Bone marrow (tissue), 2 donors: ENCODE measurements at places on chromosomes 1 and 21.

GRCh38 chr1:171754971-171755370, 13.1 kb upstream of the VAMP4 start:
- DNase-seq, result no peak

GRCh38 chr1:47791879-47792608, 205.1 kb downstream of the TRABD2B start:
- DNase-seq, result no peak

DNA sequence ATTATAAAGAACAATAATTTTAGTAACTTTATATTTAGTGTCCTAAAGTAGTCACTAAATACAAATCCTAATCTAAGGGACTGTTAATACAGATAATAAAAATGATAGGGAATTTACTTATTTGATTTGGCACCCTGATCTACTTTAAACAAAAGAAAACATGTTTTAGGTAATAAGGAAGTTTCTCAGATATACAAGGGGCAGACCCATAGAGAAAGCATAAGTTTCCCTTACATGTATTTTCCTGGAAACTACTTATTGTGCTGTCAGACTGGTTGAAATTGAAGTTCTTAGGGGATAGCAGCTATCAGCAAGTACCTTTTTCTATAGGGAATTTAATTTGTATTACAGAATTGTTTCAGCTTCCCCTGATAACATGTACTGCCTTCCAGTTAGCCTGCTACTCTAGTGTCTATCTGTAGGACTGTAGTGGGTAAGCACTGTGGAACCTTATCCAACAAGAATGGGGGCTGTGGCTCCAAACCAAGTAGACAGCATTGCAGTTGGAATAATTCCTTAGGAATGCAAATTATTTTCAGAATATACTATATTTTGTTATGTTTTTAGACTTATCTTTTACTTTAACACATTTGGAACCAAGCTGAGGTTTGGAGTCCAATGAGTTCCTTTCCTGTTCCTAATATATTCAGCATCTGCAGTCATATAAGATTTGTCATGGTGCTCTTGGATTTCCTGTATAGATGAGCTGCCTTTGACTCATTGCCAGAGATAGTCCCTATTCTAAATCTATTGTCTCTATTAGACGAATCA, 14.7 kb downstream of the MSH4 start:
- DNase-seq, result no peak

GRCh38 chr1:177873238-177873637, 96.6 kb downstream of the SEC16B start:
- no peak for DNase-seq

DNA sequence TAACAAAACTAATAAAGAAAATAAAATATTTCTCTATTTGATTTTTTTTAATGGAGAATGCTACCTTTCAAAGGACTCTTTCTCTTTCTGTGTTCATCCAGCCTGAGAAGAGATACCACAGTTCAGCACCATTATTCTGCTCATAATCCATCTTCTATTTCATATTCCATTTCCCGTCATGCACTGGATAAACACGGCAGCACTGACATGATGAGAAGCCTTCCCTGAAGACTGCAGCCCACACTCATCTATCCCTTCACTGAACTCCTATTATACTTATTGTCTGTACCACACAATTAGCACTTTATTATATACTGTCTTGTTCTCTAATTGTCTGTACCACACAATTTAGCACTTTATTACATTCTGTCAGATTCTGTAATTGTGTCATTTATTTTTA, 10.7 kb upstream of the NPL start:
- DNase-seq, result no peak

DNA sequence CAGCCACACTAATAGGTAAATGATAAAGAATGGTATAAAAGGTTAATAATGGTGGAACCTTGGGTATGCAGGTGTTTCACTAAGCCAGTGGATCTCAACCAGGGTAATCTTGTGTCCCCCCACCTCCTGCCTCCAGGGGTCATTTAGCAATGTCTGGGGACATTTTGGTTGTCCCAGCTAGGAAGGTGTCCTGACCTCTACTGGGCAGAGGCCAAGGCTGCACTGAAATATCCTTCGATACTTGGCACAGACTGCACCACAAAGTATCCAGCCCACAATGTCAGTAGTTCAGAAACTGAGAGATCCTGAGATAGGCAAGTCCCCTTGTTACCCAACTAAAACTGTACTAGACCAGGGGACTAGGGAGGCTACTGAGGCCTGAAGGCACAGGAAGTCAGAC, 113.6 kb upstream of the TIAM1 start:
- no peak for DNase-seq

- DNase-seq, result no peak
Measured at GRCh38 chr1:151817353-151817730, 12.1 kb upstream of the LINGO4 start.

DNA sequence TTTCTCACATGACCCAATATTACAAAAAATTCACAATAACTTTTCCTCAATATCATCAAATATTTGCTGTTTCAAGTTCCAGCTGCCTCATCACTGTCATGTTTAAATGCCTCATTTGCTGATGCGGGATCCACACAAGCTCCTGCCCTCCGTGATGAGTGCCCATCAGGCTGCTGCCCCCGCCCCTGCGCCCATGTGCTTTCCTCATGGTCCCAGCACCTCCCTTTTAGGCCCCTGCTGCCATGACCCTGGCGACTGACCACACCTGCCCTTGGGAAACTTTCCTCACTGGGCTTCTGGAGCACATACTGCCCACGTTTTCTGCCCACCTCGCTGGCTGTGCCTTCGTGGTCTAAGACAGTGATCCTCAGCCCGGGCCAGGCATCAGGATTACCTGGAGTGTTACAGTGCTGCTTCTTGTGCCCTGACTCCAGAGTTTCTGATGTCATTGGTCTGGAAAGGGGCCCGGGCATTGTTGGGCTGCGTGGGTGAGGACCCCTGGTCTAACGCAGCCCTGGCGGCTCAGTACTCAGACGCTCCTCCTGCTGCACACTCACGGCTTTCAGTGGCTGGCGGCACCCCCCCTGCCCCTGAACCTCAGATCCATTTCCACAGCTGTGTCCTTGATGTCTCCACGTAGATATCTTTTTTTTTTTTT, 20.5 kb downstream of the PLEKHM2 start:
- DNase-seq, result no peak

DNA sequence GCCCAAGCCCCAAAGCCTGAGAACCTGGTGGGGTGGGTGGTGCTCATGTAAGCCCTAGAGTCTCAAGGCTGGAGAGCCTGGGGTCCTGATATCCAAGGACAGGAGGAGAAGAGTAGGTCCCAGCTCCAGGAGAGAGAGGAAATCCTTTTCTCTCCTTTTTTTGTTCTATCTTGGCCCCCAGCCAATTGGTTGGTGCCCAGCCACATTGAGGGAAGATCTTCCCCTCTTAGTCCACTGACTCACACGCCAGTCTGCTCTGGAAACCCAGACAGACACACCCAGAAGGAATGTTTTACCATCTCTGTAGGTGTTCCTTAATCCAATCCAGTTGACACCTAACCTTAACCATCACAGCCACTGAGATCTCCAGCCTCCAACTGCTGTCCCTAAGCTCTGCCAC, 16.2 kb upstream of the LIN9 start:
- no peak for DNase-seq

GRCh38 chr1:46084553-46085451, 47.6 kb downstream of the PIK3R3 start:
- DNase-seq, result no peak

DNA sequence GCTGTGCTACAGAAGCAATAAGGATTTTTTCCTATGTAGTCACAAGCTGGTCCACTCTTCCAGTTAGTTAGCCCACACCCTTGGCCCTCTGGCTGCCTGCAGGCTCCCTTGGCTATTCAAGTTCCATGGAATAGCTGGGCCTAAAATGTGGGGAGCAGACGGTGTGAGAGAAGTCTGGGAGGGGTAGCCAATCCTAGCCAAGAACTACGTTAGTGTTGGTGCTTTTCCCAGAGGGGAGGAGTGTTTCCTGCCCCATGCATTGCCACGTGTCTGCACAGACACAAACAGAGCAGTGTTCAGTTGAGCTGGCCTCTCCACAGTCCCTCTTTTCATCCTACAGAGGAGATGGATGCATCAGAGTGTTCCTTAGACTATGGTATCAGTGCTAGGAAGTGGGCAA, 59.0 kb upstream of the IPO9 start:
- no peak for DNase-seq
